Activated T-helper 9 cell treated with anti-CD3 and anti-CD28 coated beads, Interleukin-2, amount 50 U/mL, for 16 hours (primary cell): ENCODE measurements at places on chromosomes 11 and 22.

- no peak for DNase-seq
Observed at GRCh38 chr11:2463766-2464277, 19.0 kb downstream of the KCNQ1 start.

GRCh38 chr22:47474464-47474863 is 712.0 kb downstream of the TBC1D22A start:
- DNase-seq, result no peak

GRCh38 chr11:120121336-120121735 is 16.6 kb downstream of the TRIM29 start:
- no peak for DNase-seq

DNA sequence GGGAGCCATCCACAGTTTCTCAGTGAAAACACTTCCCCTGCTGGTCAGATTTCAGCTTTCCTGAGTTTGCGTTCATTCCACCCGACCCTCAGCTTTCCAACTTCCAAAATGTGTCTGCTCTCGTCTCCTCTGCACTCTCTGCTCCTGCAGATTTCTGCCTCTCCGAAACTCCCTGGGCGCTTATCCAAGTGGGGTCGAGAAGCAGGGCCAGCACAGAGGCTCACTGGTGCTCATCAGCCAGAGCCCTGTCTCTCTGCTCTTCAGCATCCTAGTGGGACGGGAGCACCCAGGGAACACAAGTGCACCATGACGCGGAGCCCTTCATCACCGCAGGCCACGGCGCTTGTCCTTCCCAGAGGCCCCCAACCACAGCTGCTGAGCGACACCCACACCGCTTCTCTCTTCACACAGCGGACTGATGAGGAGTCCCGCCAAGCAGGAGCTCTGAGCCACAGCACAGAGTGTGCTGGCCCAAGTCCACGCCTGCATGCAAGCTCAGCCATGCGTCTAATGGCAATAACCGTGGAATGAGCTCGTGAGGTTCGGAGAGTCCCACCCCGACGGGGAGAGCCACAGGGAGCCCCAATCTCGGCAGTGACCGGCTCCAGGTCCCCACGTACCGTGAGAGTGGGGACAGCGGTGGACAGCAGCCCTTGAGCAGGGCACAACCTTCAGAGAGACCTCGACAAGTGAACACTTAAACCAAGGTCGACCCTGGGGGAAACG is 27.9 kb upstream of the MOB2 start:
- DNase-seq, result no peak

DNA sequence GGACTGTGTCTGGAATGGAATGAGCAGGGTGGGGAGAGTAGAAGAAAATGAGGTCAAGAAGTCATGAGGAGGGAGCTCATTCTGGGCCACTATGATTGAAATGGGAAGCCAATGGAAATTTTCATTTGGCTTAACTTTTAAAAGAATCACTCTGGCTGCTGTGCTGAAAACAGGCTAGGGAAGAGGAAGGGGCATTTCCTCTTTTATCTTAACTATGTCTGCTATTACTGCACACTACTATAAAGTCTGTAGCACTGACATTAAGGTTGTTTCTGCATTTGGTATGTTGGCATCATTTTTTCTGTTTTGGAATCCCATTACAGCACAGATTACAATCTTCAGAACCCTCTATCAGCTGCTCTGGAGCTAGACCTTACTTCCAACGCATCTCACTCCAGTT is 8.2 kb downstream of the PATL1 start:
- DNase-seq, result no peak

DNA sequence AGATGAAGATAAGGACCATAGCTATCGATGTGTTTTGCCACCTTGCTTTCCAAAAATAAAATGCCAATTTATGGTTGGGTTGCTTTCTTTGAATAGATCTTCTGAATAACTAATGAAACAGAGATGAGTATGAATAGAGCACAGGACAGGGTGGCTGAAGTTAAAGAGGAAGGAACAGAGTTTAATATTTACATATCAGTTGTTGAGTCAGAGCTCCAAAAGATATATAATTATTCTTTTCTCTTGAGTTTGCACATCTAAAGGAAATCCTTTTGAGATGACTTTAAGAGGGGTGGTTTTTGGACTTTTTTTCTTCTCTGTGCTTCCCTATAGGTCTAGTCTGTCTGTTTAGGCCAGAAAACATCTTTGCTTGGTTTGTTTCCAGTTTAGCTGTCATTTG is 115.2 kb downstream of the DDX10 start:
- DNase-seq, result no peak

DNA sequence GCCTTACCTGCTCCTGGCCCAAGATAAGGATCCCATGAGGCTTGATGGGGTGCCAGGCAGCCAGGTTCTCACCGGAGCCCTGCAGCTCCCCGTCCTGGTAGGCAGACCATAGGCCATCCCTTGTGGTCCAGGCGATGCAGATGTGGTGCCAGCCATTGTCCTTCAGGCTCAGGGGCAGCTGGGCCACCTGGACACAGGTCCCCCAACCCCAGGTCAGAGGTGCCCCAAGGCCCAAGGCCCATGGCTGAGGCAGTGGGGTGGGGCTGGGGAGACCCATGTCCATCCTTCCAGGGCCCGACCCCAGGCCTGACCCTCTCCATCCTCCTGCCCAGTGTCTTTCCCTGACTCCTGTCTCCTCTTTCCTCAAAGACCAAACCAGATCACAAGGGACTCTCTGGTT is 20.8 kb downstream of the NPTXR start:
- DNase-seq, result no peak

DNA sequence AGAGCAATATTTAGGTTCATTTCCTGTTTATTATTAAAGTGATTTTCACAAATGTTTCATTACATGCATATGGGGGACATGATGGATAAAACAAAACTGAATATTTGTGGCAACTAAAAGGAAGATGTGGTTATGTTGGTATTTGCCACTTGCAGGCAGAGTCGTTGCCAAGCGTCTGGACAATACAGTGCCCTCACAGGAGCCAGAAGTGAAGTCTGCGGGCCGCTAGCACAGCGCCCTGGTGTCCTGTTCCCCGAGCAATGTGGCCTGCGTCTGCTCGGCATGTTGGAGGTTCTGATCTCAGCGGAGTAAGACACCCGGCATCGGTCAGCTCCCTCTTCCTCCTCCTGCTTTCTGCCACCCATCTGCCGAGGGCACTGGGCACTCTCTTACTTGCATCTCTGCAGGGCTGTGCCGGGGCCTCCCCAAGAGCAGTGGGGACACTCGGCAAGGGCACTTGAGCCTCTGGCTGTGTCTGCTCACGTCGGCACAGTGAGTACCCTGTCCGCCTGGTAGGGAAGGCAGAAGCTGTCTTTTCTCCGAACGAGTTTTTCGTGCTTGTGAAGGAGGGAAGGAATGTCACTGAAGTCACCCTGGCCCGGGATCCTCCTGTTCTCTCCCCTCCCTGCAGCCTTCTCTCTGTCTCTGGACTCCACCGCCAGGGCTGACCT is 10.5 kb upstream of the TTLL12 start:
- no peak for DNase-seq

DNA sequence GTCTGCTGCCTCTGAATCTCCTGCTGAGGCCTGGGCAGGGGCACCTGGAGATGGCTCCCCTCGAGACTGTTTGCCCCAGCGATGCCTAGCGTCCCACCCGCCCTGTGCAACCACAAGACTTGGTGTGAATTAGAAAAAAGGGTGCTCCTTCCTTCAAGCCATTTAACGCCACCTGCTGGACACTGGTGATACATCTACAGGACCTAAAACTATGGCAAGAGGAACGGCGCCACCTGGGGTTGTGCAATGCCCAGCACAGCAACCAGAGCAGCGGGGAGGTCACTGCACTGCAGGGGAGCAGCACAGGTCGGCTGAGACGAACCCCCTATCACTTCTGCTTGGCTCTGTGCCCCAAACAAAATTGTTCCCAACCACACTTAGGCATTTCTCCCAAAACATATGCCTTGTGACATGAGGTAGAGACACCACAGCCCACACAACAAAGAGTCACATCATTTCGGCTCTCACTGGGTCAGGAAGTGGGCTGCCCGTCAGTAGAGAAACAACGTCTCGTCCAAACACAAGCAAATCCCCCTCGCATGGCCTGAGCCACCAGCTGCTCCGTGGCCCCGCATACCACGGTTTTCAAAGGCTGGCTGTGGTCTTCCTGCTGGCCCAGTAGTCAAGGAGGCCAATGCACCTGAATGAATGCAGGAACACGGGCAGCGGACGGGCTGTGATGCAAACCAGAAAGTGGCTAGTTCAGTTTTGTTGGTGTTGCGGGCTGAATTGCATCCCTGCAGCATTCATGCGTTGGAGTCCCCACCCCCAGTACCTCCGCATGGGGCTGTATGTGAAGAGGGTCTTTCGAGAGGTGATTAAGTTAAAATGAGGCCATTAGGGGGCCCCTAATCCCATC is 171.9 kb downstream of the SHANK2 start:
- DNase-seq, result no peak

GRCh38 chr11:9787260-9787659 is 123.4 kb downstream of the SWAP70 start:
- DNase-seq, result no peak

DNA sequence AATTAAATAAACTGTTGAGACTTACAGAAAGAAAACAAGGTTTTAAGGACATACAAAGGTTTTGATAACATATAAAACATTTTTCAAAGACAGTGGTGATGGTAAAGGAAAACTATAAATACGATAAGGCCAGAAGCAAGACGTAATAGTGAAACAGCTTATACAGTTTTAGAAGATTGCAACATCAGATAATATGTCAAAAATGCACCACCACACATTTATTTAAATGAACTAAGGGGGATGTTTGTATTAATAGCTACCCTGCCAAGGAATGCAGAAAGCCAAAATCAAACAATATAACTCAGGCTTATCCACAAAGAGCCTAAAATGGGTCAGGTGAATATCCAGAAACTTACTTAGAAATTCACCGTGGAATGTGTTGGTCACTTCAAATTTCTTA is 981.6 kb upstream of the FAT3 start:
- no peak for DNase-seq

- DNase-seq, result no peak
Observed at GRCh38 chr11:75022296-75022695, 33.6 kb downstream of the NEU3 start.

GRCh38 chr11:120179057-120179672 is 31.7 kb upstream of the OAF start:
- no peak for DNase-seq

DNA sequence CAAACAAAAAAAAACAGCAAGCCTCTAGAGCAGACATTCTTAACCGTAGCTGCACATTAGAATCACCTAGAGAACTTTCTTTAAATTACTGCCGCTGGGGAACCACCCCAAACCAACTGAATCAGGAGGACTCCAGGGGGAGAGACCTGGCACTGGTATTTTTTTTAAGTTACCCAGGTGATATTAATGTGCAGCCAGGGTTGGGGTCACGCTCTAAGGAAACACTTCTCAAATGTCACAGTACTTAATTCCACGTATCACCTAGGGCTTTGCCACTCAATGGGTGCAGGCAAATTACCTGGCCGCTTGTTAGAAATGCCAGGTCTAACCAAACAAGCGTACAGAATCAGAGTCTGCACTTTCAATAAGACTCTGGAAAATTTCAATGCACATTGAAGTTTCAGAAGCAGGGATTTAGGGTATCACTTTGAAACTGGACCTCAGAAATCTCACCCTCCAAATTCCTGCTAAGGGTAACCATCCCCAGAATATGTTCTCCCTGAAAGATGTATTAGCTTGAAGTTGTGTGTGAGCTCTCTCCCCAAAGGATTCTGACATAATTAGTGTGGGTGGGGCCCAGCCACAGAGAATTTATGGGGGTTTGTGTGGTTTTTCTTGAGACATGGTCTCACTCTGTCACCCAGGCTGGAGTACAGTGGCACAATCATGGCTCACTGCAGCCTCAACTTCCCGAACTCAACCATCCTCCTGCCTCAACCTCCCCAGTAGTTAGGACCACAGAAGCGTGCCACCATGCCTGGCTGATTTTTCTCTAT is 12.7 kb upstream of the ISX start:
- DNase-seq, result no peak

DNA sequence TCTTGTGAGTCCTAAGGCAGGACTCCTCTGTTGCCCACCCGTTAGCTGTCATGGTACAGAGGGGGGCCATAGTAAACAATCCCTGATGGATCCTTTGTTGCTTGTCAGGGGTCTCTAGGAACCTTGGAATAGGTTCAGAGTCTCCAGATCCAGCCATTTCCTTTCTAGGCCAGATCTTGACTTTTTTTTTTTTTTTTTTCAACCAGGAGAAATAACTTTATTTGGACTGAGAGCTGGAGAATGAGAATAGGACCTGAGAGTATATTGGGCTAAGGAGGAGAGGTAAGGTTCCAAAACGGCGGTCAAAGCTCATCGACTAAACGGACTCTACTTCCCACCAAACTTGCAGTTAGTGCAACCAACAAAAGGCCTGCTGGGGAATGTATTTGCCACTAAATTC is 7.7 kb downstream of the CEP164 start:
- DNase-seq, result no peak

GRCh38 chr11:72871119-72871518 is 56.9 kb downstream of the ATG16L2 start:
- DNase-seq, result no peak

GRCh38 chr22:48890693-48891554 is 936.7 kb downstream of the BRD1 start:
- DNase-seq, result no peak

DNA sequence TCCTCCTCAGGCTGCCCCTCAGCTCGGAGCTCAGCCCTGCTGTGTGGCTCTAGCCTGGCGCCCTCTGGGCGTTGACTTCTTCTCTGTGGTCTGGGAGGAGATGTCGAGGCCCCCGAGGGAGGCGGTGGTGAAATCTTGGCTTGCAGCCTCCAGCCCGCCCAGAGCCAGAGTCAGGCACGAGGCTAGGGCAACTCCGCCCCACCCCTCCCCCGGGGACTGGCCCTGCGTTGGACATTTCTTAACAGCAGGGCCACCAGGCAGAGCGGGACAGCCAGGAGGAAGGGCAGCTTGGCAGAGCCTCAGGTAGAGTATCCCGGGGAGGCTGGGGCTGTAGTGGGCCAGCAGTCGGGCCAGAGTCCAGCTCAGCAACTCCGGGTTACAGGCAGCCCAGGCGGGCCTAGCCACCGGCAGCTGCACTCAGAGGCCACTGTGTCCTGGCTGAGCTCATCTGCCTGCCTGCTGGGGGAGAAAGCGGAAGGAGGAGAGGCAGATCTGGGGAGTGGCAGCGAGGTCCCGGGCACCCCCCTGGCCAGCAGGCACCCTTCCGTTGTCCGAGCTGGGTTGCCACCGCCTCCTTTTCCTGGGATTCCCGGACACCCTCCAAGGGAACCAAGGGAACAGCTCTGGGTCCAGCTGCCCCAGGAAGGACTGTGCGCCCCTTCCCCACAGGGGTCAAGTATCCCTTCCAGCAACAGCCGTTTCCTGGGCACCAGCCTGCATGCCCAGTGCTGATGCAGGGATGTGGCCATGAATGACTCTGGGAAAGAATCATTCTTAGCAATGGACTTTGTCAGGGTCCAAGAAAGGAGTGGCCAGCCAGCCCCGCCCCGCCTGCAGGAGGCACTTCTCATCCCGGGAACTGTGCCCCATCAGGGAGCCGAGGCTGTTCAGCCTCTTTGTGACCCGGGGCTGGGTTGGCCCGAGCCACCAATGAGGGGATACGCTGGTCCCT is at the start of gene ALDH3B1:
ALDH3B1 (plus strand) TSS at position 238 of the 952 bp plus-strand sequence. CDS start 4,971 bp downstream, outside the sequence.
- no peak for DNase-seq

DNA sequence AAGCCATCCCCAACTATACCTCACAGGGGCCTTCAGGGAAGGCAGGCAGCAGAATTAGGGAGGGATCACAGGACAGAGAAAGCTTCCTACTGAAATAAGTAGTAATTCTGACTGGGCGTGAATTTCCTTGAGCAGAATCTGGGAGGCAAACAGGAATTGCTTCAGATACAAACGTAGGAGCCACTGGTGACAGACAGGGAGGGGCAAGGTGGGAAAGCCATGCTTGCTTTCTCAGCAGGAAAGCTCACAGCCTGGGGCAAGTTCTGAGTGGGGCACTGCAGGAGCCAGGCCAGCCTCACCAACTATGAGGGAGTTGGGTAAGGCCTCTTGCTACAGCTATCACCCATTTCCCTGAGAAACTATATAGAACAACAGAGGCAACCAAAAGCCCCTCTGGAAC is 43.6 kb downstream of the ARHGAP32 start:
- DNase-seq, result no peak
